ENCODE measurements at places on chromosomes 6 and 20.

GRCh38 chr20:47727170-47727880 lies 58.0 kb downstream of the SULF2 start:
- no peak for DNase-seq

DNA sequence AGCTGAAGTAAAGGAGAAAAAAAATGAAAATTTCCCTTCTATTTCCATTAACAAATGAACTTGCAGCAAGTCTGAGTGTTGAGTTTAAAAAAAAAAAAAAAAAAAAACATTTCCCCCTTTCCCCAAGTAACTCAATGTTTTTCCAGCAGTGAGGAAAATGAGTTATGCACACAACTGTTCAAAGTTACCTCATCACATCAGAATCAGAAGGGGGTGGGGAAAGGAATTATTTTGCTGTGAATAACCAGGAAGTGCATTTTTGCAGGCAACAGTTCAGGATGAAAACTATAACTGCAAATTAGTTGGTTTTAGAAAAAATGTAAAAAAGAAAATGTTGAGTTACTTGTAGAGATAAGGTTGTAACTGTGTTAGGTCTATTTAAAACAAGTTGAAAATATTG lies 568.9 kb upstream of the CITED2 start:
- no peak for DNase-seq

GRCh38 chr6:155417454-155417853 lies 38.2 kb downstream of the NOX3 start:
- DNase-seq = no peak

DNA sequence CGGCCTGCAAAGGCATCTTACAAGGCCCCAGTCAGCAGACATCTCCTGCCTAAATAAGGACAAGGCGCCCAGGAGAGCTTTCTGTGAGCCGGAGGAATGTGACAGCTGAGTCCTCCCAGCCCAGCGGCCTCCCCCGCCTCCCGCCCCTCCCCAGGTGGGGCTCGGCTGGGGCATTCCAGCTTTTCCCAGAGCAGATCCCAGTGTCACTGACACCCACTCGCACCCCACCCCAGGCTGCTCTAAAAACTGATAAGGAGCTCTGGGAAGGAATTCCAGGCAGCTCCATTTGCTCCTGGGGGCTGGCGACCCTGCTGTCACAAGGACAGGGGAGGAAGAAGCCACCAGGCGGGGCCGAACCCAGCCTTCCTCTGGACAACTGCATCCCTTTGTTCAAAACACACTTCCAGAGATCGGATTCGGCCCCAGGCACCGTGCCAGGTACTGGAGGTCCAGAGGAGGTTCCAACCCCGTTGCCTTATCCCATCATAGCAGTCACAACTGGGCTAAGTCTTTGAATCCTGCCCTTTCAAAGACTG lies 49.7 kb downstream of the JPH2 start:
- no peak for DNase-seq

GRCh38 chr6:101462576-101462975 lies 69.1 kb downstream of the GRIK2 start:
- DNase-seq = no peak

GRCh38 chr6:167706313-167707109 lies 120.2 kb upstream of the AFDN start:
- no peak for DNase-seq

GRCh38 chr6:44892579-44892978 lies 435.6 kb upstream of the RUNX2 start:
- DNase-seq = no peak

GRCh38 chr20:48898210-48898609 lies 23.3 kb upstream of the ARFGEF2 start:
- no peak for DNase-seq

- no peak for DNase-seq
These were observed 56.0 kb downstream of the MAP3K7 start for GRCh38 chr6:90530882-90531281.

DNA sequence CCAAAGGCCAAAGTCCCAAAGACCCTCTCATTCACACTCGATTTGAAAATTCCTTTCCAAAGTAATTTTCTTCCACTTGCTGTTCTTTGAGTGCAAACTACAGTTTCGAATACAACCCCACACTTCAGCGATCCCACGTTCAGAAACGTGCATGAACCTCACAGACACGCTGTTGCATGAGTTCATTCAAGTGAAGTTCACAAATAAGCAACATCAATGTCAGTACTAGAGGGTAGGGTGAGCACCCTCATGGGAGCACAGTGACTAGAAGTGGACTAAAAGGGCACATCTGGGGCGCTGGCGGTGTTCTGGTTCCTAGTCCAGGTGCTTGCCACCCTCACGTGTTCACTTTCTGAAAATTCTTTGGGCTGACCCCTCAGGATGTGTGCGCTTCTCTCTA lies 59.0 kb downstream of the FAM50B start:
- DNase-seq = no peak

GRCh38 chr6:132357120-132357519 lies 44.2 kb downstream of the MOXD1 start:
- no peak for DNase-seq

GRCh38 chr6:57158658-57159057 lies 13.5 kb upstream of the BAG2 start:
- DNase-seq = no peak

- no peak for DNase-seq
These were observed 986.8 kb upstream of the SLC35B3 start for GRCh38 chr6:9422138-9422537.

DNA sequence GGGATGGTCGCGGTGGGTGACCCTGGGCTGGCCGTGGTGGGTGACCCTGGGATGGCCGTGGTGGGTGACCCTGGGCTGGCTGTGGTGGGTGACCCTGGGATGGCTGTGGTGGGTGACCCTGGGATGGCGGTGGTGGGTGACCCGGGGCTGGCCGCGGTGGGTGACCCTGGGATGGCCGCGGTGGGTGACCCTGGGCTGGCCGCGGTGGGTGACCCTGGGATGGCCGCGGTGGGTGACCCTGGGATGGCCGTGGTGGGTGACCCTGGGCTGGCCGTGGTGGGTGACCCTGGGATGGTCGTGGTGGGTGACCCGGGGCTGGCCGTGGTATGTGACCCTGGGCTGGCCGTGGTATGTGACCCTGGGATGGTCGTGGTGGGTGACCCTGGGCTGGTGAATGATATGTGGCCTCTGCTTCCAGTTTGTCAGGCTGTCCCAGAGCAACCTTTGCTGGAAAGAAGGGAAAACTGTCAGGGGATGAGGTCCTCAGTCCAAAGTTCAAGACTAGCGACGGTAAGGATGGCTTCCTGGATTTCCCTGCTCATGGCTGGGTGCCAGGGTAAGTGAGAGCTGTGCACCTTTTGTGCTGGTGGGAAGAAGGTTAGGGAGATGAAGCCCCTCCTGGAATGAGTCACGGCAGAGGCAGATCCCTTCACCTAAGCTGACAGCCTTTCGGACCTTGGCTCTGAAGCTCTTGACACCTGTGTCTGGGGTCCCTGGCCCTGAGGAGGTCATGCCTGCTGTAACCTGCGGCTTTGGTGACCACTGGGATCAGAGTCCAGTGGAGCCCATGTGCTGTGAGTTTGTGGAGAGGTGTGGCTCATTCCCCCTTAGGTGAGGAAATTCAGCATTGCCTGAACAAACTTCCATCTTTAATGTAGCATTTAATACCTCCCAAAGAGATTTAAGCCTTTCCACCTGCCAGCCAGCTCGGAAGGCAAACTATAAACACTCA lies 19.1 kb upstream of the PCMTD2 start:
- DNase-seq = no peak

GRCh38 chr6:21767891-21768648 lies 174.5 kb downstream of the SOX4 start:
- DNase-seq = no peak

DNA sequence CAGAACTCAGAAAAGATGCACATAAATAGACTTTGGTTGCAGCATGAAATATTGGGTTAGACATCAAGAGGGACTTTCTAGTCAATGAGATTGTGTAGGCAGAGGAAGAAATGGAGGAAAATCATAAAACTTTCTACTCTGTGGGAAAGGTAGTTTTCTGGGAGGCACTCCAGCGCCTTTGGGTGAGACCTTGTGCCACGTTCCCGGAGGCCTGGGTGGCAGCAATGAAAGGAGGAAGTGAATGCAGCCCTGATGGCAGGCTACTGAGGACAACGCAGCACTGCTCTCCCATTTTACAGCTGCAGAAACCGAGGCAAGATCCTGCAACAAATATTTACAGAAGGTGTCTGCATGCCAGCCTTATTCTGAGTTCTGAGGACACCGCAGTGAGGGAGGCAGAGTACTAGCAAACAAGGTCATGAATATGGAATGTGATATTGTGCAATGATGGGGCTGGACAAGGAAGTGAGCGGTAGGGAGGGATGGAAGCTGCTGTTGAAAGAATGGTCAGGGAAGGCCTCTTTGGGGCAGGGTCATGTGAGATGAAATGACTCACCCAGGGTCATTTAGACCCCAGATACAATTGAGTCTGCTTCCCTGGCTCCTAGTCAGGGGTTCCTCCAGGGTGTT lies 159.1 kb downstream of the TFAP2C start:
- no peak for DNase-seq

GRCh38 chr6:107460083-107460631 lies 793 bp upstream of the PDSS2 start:
- DNase-seq = no peak

GRCh38 chr6:106446983-106447382 lies 86.5 kb downstream of the CRYBG1 start:
- DNase-seq = no peak

DNA sequence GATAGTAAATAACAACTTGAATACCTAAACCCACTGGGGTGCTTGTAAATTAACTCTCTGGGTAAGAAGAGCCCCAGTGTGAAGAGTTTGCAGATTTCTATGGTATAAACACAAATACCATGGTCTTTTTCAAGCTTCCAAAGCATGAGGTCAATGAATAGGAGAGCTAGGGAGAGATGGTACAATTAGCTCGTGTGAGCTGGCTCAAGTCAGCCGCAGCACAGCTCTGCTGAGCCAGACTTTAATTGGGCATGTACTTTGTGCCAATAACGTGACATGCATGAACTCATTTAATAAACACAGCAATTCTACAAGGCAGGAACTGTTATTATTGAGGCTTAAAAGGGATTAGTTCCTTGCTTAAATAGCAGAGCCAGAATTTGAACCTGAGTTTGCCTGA lies 684.2 kb downstream of the KIF16B start:
- no peak for DNase-seq

DNA sequence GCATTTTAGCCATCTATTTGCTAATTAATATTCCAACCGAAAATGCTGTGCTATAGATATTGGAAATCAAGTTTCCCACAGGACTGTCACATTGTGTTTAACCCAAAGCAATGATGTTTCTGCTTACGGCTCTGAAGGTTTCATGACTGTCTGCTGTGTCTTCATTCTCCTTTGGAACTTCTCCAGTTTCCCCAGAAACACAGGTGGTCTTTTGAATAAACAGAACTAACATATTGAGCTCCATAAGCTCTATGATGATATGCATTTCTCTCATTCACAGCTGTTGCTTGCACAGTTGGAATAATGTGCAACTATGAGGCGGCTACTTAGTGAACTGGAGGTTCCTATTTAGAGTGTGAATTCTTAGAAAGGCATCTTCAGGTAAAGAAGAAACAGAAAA lies 266.0 kb upstream of the ID4 start:
- no peak for DNase-seq

DNA sequence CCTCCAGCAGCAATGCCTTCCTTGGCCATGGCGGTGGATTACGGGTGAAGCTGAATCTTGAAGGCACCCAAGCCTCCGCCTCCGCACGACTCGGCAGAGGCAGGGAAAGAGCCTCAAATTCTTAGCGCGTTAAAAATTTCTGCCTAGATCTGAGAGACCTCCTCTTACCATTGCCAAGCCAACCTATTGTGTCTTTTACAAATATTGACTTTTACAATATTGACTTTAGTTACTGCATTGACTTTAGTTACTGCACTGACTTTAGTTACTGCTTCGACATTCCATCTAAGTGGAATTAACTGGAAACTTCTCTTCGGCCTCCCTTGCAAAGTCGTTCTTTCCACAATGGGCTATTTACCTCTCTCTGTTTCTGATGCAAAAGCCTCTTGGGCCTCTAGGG lies 13.8 kb upstream of the AKAP12 start:
- no peak for DNase-seq

DNA sequence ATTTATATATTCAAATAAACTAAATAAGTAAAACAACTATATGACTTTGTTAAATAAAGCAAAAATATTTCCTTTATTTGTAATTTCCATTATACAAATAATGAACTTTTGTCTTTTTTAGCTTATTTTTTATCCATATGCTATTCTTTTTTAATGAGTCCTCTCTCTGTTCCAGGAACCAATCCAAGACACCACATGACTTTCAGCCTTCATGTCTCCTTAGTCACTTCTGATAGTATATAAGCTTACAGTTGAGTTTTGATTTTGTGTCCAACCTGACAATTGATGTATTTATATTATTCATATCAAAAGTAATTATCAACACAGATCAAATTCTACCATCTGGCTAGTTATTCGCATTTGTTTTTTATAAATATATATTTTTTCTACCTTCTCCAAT lies 582.3 kb upstream of the GJE1 start:
- DNase-seq = no peak

GRCh38 chr6:5068153-5068751 lies 16.9 kb upstream of the PPP1R3G start:
- DNase-seq = no peak

DNA sequence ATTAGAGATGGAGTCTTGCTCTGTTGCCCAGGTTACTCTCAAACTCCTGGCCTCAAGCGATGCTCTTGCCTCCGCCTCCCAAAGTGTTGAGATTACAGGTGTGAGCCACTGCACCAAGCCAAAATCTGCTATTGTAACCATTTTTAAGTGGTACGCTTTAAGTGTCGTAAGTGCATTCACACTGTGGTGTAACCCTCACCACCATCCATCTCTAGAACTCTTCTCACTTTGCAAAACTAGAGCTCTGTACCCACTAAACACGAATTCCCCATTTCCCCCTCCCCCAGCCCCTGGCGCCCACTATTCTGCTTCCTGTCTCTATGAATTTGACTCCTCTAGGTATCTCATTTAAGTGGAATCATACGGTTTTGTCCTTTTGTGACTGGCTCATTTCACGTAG lies 2.8 kb upstream of the FAM83C start:
- DNase-seq = no peak

DNA sequence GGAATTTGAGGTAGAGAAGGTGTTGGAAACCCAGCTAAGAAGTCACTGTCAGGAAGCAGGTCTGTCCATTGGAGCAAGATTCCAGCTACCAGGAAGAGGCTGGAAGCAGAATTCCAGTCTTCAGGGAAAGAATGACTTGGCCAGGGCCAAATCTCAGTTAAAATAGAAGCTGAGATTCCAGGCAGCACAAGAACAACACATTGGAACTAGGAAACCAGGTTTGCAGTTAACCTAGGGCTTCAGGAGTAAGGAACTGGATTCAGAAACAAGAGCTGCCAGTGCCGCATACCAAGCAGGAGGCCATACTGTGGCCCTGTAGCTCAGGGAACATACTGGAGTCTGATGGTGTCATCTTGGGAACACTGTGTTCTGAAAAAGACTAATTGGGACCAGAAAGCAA lies 73.7 kb upstream of the FUCA2 start:
- no peak for DNase-seq

- DNase-seq = no peak
These were observed 73.1 kb downstream of the NCOA3 start for GRCh38 chr20:47574616-47575364.

- DNase-seq = no peak
These were observed 3.1 kb upstream of the CCDC167 start for GRCh38 chr6:37502703-37503291.
